ENCODE measurements at places on chromosomes 1 and 21.

- no peak overlapping the region for H3K4me3 ChIP-seq
- no peak for DNase-seq
- H3K27me3 ChIP-seq, result no peaks in the 10 kb centered on the region
- no peaks in the 10 kb centered on the region for H3K36me3 ChIP-seq
- H3K4me1 ChIP-seq, result no peaks in the 10 kb centered on the region
Measured at GRCh38 chr1:220818421-220819173, 31.9 kb downstream of the MTARC1 start.

- no peaks in the 10 kb centered on the region for H3K27me3 ChIP-seq
- H3K27ac ChIP-seq, result no peak overlapping the region
Measured at GRCh38 chr1:38173848-38174247, 127.3 kb upstream of the POU3F1 start.

GRCh38 chr1:198577444-198577843 lies 37.0 kb upstream of the ATP6V1G3 start:
- H3K27ac ChIP-seq, result peak overlapping the region; percentile 39
- H3K36me3 ChIP-seq, result no peaks in the 10 kb centered on the region
- DNase-seq, result no peak

- no peak overlapping the region for H3K4me3 ChIP-seq
- peaks cover 38% of the 10 kb centered on the region for H3K4me1 ChIP-seq
- no peaks in the 10 kb centered on the region for H3K36me3 ChIP-seq
- no peaks in the 10 kb centered on the region for H3K27me3 ChIP-seq
- H3K27ac ChIP-seq, result peak overlapping the region; percentile 82
Measured at GRCh38 chr1:168288311-168289052, 7.8 kb downstream of the TBX19 start.

- no peaks in the 10 kb centered on the region for H3K36me3 ChIP-seq
- H3K27me3 ChIP-seq, result no peaks in the 10 kb centered on the region
- no peak for DNase-seq
- H3K4me3 ChIP-seq, result no peak overlapping the region
- no peaks in the 10 kb centered on the region for H3K4me1 ChIP-seq
Measured at GRCh38 chr1:180267211-180267561, 37.1 kb downstream of the LHX4 start.

GRCh38 chr1:160193091-160193819 lies 2.9 kb downstream of the CASQ1 start:
- no peaks in the 10 kb centered on the region for H3K4me1 ChIP-seq
- no peaks in the 10 kb centered on the region for H3K27me3 ChIP-seq
- peak; percentile 75 for DNase-seq
- H3K4me3 ChIP-seq, result no peak overlapping the region
- no peak overlapping the region for H3K27ac ChIP-seq

- H3K27ac ChIP-seq, result no peak overlapping the region
Measured at GRCh38 chr1:213649373-213649772, 338.4 kb upstream of the PROX1 start.

GRCh38 chr1:8239039-8239305 lies 78.9 kb upstream of the SLC45A1 start:
- DNase-seq, result peak; percentile 77
- peaks cover 15% of the 10 kb centered on the region for H3K4me1 ChIP-seq
- peak overlapping the region; percentile 57 for H3K27ac ChIP-seq
- no peaks in the 10 kb centered on the region for H3K27me3 ChIP-seq
- no peak overlapping the region for H3K4me3 ChIP-seq
- H3K36me3 ChIP-seq, result no peaks in the 10 kb centered on the region

DNA sequence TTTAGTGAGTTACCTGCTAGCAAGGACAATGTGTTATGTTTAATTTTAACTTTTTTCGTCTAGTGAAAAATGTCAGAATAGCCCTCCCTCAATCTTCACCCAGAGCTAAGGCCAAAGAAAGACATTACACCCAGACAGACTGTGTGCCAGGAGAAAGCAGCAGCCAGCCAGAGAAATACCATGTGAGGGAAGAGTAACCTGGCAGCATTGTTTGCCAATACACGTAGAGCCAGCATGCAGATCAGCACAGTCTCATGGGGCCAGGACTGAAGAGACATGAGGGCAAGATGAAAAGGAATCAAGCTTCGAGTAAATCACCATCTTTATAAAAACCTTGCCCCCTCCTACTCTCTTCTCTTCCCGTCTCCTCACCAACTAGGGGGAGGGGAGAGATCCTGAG lies 88.5 kb upstream of the ADAR start:
- H3K4me1 ChIP-seq, result peaks cover 8% of the 10 kb centered on the region
- H3K27me3 ChIP-seq, result no peaks in the 10 kb centered on the region
- DNase-seq, result no peak
- H3K4me3 ChIP-seq, result no peak overlapping the region

DNA sequence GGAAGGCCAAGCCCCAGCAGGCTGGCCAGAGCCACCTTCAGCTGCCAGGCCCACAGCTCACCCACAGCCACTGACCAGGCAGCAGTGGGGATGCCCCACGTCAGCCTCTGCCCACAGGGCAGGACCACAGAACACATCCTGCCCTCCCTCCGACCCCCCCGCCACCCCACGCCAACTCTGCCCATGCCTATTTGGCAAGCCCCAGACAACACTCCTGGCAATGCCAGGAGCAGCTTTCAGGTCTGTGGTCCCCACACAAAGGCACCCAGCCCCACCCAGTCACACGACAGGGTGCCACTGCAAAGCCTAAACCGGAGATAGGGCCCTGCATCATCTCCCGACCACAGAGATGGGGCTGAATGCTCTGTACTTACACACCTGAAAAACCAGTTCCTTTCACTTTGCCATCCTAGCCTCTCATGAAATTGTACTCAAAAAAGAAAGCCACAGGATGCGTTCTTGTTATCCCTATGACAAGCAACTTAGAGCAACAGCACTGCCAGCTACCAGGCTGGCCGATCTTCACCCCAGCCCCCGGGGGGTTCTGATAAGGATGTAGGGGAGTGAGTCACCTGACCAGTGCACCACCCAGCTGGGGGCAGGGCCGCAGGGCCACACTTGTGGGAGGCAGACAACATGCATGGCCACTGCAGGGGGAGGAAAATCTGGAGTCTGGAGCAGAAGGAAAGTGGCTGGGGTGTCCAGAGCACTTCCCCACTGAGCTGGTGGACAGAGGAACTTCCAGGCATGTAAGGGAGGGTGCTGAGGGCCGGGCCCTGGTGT lies 36.2 kb downstream of the UBE2G2 start:
- H3K27me3 ChIP-seq, result no peaks in the 10 kb centered on the region
- peaks cover 13% of the 10 kb centered on the region for H3K4me1 ChIP-seq
- H3K27ac ChIP-seq, result no peak overlapping the region
- peaks cover 10% of the 10 kb centered on the region for H3K36me3 ChIP-seq

GRCh38 chr1:27682351-27682944 lies 10.5 kb upstream of the IFI6 start:
- H3K36me3 ChIP-seq, result no peaks in the 10 kb centered on the region
- no peak for DNase-seq
- no peak overlapping the region for H3K4me3 ChIP-seq
- H3K4me1 ChIP-seq, result no peaks in the 10 kb centered on the region
- no peaks in the 10 kb centered on the region for H3K27me3 ChIP-seq

DNA sequence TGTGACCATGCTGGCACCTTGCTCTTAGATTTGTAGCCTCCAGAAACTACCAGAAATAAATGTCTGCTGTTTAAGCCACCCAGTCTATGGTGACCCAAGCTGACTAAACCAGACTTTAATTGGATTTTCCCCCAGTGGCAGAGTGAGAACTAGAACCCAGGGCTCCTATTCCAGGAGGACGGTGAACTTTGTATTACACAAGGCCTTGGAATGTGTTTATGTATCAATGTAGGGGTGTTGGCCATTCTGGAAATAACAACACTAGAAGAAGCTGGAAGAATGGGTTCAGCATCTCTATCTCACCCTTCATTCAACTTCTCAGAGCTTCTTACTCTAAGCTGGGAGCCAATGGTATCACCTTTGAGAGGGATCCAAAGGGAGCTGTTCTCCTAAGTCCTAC lies 37.0 kb downstream of the ARHGEF11 start:
- no peak overlapping the region for H3K27ac ChIP-seq
- H3K4me3 ChIP-seq, result no peak overlapping the region
- no peaks in the 10 kb centered on the region for H3K36me3 ChIP-seq
- H3K27me3 ChIP-seq, result no peaks in the 10 kb centered on the region

- no peaks in the 10 kb centered on the region for H3K27me3 ChIP-seq
- H3K27ac ChIP-seq, result peak overlapping the region; percentile 42
- peaks cover 43% of the 10 kb centered on the region for H3K4me1 ChIP-seq
- no peak overlapping the region for H3K4me3 ChIP-seq
- no peak for DNase-seq
Measured at GRCh38 chr1:24190983-24191461, 3.9 kb upstream of the IFNLR1 start.

- DNase-seq, result no peak
- no peaks in the 10 kb centered on the region for H3K27me3 ChIP-seq
- no peak overlapping the region for H3K27ac ChIP-seq
Measured at GRCh38 chr1:88680471-88680870, 3.6 kb upstream of the PKN2 start.

GRCh38 chr1:243916160-243916559 lies 66.1 kb upstream of the AKT3 start:
- H3K4me1 ChIP-seq, result peaks cover 18% of the 10 kb centered on the region
- DNase-seq, result no peak
- H3K4me3 ChIP-seq, result no peak overlapping the region
- no peaks in the 10 kb centered on the region for H3K27me3 ChIP-seq

GRCh38 chr1:107439567-107439966 lies 298.7 kb downstream of the NTNG1 start:
- no peaks in the 10 kb centered on the region for H3K27me3 ChIP-seq
- H3K27ac ChIP-seq, result no peak overlapping the region
- H3K4me1 ChIP-seq, result no peaks in the 10 kb centered on the region
- DNase-seq, result no peak
- no peak overlapping the region for H3K4me3 ChIP-seq
- H3K36me3 ChIP-seq, result no peaks in the 10 kb centered on the region

- H3K4me1 ChIP-seq, result peaks cover 5% of the 10 kb centered on the region
- H3K27me3 ChIP-seq, result no peaks in the 10 kb centered on the region
- H3K27ac ChIP-seq, result no peak overlapping the region
- no peak for DNase-seq
Measured at GRCh38 chr1:108114033-108114599, 86.0 kb downstream of the SLC25A24 start.

- H3K4me1 ChIP-seq, result no peaks in the 10 kb centered on the region
- H3K27me3 ChIP-seq, result no peaks in the 10 kb centered on the region
- H3K36me3 ChIP-seq, result no peaks in the 10 kb centered on the region
- no peak overlapping the region for H3K4me3 ChIP-seq
- no peak for DNase-seq
- H3K27ac ChIP-seq, result no peak overlapping the region
Measured at GRCh38 chr1:40338745-40339419, 21.8 kb upstream of the COL9A2 start.

DNA sequence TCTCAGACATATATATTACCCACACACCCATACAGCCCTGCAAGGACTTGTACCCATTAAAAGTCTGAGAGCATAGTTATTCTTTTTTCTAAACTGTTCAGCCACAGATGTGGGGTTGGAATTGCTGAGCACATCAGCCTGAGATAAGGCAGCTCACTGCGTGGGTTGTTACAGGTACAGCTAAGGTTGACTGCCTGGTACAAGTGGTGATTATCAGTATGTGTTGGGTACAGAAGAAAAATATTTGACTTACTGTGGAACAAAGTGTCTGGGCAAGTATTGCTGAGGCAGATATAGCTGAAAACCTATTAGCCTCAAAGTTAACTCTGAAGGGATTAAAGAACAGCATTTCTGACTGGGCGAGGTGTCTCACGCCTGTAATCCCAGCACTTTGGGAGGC lies 5.0 kb downstream of the STX12 start:
- no peak for DNase-seq
- no peak overlapping the region for H3K27ac ChIP-seq
- H3K27me3 ChIP-seq, result no peaks in the 10 kb centered on the region
- no peak overlapping the region for H3K4me3 ChIP-seq
- H3K36me3 ChIP-seq, result no peaks in the 10 kb centered on the region
